ENCODE measurements at places on chromosomes 13 and 19. TPM values are rescaled to one million over a fixed set of nuclear protein-coding genes. Genes with fewer than 3 reads are reported as not detected.

GRCh38 chr19:3801412-3802096, 15.4 kb upstream of the MATK start:
- peak overlapping the region; percentile 42 for H3K4me3 ChIP-seq
- peak; percentile 64 for DNase-seq
- H3K27me3 ChIP-seq, result peaks cover 10% of the 10 kb centered on the region
- H3K27ac ChIP-seq, result no peak overlapping the region

DNA sequence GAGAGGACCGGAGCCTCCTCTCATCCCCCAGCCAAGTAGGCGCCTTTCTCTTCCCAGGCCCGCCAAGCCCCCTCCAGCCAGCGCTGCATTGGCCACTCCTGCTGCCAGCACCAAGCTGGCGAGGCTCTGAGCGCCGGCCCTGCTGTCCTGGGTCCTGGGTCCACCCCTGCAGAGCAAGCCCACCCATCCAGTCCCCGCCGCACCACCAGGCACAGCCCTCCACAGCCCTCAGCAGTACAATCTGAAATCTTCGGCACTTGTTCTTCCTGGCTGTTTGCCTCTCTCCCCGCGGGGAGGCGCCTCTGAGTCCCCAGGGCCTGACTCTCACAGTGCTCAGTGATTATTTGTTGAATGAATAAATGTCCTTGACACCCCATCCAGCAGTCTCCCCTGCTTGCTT, 236.4 kb upstream of the SGCG start:
- no peaks in the 10 kb centered on the region for H3K36me3 ChIP-seq
- H3K27me3 ChIP-seq, result no peaks in the 10 kb centered on the region
- H3K4me1 ChIP-seq, result no peaks in the 10 kb centered on the region
- H3K4me3 ChIP-seq, result no peak overlapping the region
- no peak overlapping the region for H3K27ac ChIP-seq

- H3K36me3 ChIP-seq, result no peaks in the 10 kb centered on the region
- no peak overlapping the region for H3K27ac ChIP-seq
- DNase-seq, result no peak
- H3K4me3 ChIP-seq, result no peak overlapping the region
- H3K27me3 ChIP-seq, result no peaks in the 10 kb centered on the region
- peaks cover 7% of the 10 kb centered on the region for H3K4me1 ChIP-seq
Measured at GRCh38 chr13:113650731-113651148, 7.3 kb downstream of the ATP4B start.

DNA sequence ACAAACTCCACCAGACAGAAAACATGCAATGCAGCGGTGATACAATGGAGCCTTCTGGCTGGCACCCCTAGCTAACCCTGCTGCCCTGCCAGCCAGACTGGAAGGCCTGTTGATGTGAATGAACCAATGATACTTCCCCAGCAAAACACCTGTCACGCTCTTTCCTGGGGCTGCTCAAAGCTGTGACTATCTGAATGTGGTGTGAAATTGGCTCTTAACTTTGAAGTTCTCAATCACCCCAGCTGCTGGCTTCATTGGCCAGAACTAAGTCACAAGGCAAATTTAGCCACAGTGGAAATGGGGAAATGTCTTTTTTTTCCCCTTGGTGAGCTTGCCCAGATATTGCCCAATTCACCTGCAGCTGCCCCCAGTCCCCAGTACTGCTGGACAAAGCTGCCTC, 147.3 kb downstream of the SLC7A1 start:
- no peak for DNase-seq
- peaks cover 7% of the 10 kb centered on the region for H3K27me3 ChIP-seq
- no peaks in the 10 kb centered on the region for H3K4me1 ChIP-seq
- H3K27ac ChIP-seq, result no peak overlapping the region
- H3K36me3 ChIP-seq, result no peaks in the 10 kb centered on the region

The CCDC194 gene
- total RNA-seq, result 2.4 TPM

The SHD gene
- 1.2 TPM for total RNA-seq

The ZNF541 gene
- total RNA-seq, result 0.09 TPM

Data from activated T-helper 2 cell treated with anti-CD3 and anti-CD28 coated beads, Interferon-gamma antibody, Interleukin-2, Interleukin-4, amounts not matched to agents 10 μg/mL and 5 μg/mL and 100 μg/mL, durations not matched to agents 14 hours and 24 hours and 36 hours (primary cell).